Renal pelvis (tissue), 12 donors: ENCODE measurements at places on chromosomes 13 and 19. TPM values are rescaled to one million over a fixed set of nuclear protein-coding genes. Genes with fewer than 3 reads are reported as not detected.

GRCh38 chr13:95243207-95243606, 58.0 kb downstream of the ABCC4 start:
- DNase-seq = no peak

The MCEMP1 gene
- 0.53 TPM for polyA plus RNA-seq

- no peak for DNase-seq
Observed at GRCh38 chr13:41596190-41596589, 138.8 kb downstream of the RGCC start.

DNA sequence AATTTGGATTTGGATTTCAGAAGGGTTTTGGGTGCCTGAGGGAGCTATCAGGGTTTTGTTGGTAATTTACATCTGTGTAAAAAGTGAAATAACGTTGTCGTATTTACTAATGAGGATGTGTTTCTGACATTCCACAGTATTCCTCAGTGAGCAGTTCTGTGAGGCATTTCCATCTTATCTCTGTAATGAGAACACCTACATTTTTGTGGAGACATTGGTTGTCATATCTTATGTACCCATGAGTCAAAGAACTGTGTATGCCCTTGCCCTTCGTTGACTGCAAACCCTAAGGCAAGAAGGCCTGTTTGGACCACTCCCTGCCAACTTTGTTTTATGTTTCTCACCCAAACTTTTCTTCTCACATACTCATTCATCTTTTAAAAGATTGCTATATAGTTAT, 14.2 kb upstream of the IL17D start:
- DNase-seq = no peak

The RASGRP4 gene
- polyA plus RNA-seq = 0.96 TPM

DNA sequence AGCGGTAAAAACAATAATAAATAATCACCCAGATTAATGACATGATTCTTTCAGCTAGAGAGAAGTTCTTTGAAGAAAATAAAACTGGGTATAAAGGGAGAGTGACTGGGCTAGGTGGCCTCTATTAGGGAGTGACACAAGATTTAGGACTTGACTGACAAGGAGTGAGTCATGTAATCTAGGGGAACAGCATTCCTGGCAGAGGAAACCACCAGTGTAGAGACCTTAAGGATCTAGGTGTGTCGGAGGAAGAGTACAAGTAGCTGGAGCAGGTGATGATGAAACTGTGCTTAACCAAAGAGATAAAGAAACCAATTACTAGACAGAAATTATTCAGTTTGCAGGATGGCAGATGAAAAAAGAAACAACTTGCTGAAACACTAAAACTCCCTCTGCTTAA, 248.0 kb downstream of the RFC3 start:
- no peak for DNase-seq
